ENCODE measurements at places on chromosomes 6 and 20.

- DNase-seq = no peak
Measured at GRCh38 chr20:19463597-19463996, 251.2 kb downstream of the SLC24A3 start.

GRCh38 chr6:91278416-91278815, 691.5 kb upstream of the MAP3K7 start:
- DNase-seq = no peak

- no peak for DNase-seq
Measured at GRCh38 chr20:13676682-13677081, 38.0 kb upstream of the TASP1 start.

DNA sequence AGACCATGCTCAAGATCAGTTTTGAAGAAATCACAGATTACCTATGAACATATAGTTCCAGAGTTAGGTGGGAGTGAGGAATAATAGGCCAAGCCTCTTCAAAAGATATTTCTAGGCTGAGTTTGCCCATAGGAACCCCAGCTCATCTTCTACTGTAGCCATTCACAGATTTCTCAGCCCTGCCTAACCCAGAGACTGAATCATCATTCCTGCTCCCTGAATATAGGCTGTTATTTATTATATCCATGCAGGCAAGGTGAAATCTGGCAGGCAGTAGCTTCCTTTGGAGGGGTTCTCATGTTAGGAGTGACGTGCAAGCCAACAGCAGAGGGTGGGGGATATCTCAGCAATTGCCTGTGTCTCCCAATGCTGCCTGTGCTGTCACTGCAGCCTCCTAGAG, 25.6 kb upstream of the ADGRF4 start:
- DNase-seq = no peak

DNA sequence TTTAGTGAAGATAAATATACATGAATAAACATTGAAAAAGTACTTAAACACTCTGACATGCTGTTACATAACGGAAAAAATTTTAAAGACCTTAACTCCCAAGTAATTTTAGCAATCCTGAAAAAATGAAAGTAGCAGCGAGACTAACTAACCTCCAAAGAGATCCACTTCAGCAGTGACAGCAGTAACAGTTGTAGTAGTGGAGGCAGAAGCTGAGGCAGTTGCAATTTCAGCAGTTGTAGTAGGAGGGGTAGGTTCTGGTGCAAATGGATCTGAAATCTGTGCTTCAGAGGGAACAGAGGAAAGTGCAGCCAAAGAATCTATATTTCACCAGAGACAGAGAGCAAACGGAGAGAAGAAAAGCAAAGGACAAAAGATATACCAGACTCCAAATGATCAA, 88.8 kb downstream of the PRSS35 start:
- no peak for DNase-seq

GRCh38 chr20:61835301-61835700, 230.4 kb downstream of the TAF4 start:
- DNase-seq = no peak

GRCh38 chr20:50982363-50982762, 23.7 kb downstream of the MOCS3 start:
- DNase-seq = no peak

- DNase-seq = no peak
Measured at GRCh38 chr20:51318058-51318949, 224.2 kb downstream of the NFATC2 start.

DNA sequence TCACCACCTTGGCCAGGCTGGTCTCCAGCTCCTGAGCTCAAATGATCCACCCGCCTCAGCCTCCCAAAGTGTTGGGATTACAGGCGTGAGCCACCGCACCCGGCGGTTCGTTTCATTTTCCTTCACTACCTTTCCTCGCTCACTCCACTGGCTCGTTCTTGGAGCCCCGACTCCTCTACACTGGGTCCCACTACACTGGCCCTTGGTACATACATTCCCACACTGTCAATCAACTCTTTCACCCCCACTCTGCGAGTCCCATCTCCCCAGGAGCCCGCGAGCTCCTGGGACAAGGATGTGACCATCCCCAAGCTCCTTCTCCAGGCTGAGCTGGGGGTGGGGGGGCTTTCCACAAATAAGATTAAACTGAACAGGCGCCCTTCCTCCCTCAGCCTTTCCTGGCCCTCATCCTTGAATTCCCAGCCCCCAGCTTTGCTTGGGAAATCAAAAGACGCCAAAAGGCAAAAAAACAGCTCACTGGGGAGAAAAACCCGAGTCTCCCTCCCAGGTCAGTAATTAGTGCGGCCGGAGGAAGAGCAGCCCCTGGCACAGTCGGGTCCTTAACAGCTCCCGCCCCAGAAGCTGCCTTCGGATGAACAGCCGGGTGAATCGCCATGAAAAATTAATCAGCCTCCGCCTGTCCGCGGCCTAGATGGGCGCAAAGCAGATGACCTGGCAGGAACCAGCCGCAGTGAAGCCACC, 42.8 kb upstream of the LY86 start:
- DNase-seq = no peak

GRCh38 chr6:48567016-48567415, 456.0 kb upstream of the PTCHD4 start:
- no peak for DNase-seq

DNA sequence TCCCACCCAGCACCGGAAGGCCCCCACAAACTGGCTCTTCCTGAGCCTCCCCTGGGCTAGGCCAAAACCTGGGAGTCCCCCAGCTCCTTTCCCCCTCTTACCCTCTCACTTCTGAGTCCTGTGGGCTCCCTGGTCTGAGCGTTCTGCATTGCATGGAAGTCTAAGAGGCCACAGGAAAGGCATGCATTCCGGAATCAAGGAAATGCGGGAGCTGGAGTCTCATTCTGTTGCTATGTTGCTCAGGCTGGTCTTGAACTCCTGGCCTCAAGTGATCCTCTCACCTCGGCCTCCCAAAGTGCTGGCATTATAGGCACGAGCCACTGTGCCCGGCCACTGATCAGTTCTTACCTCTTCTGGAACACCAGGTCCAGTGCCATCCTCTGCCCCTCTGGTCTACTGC, 45.9 kb downstream of the UBE2V1 start:
- no peak for DNase-seq

DNA sequence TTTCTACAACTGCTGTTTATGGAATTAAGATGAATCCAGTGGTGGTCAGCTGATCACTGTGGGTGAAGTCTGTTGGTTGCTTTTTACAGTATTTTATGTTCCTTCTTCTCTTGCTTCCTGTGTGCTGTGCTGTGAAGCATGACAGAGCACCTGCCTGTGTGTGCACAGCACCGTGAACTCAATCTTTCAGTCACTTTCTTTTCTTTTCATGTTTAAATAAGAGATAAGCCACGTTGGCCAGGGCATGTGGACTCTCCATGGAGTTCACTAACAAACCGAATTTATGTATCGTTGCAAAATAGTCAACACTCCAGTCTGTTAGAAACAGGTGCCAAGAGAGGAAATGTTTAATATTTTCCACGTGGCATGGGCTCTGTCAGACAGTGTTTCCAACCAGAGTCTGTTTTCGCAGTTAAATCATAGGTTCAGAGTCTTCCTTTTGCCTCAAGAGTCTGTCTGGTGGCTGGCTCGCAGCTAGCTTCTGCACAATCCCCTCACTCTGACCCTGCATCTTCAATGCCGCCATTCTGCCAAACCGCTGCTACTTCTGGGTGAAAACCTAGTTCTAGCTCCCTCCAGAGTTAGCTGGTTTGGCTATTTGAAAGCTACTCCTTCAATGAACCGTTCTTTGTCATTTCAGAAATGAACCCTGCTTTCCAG, 73.2 kb downstream of the QRSL1 start:
- peak; percentile 48 for DNase-seq
